ENCODE measurements at places on chromosomes 7 and 10.
A peak's percentile ranks its signal among the peaks of the same experiment; 100 is the strongest.

DNA sequence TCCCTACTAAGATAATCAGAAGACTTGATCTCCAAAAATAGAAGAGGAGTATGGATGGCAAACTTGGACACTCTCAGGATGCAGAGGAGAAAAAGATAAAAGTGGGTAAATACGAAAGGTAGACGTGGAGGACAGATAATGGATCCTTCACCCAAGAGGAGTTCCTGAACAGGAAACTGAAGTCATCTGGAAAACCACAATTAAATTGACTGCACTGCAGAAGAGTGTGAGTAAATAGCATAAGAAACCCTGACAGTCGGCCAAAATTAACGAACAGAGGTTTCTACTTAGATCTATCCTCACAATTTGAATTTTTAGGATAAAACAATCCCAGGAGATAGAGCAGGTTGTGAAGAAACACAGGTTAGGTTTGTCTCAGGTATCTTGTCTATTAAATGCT lies 70.5 kb downstream of the SDK1 start:
- no peak for DNase-seq

DNA sequence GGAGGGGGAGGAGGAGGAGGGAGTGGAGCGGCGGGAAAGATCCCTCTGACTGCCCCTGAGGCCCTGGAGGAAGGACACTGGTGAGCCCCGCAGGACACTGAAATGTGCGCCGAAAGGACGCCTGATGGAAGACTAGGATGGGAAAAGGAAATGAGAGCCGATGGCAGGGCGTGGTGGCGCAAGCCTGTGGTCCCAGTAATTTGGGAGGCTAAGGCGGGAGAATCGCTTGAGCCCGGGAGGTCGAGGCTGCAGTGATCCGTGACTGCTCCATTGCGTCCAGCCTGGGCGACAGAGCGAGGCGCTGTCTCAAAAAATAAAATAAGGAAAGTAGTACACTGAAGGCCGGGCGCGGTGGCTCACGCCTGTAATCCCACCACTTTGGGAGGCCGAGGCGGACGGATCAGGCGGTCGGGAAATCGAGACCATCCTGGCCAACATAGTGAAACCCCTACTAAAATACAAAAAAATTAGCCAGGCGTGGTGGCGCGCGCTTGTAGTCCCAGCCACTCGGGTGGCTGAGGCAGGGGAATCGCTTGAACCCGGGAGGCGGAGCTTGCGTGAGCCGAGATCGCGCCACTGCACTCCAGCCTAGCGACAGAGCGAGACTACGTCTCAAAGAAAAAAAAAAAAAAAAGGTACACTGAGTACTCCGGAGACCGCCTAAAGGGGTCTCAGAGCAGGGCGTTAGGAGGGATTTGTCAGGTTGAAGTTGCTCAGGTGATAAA lies 561 bp upstream of the HNRNPF start:
- peak; percentile 87 for DNase-seq

DNA sequence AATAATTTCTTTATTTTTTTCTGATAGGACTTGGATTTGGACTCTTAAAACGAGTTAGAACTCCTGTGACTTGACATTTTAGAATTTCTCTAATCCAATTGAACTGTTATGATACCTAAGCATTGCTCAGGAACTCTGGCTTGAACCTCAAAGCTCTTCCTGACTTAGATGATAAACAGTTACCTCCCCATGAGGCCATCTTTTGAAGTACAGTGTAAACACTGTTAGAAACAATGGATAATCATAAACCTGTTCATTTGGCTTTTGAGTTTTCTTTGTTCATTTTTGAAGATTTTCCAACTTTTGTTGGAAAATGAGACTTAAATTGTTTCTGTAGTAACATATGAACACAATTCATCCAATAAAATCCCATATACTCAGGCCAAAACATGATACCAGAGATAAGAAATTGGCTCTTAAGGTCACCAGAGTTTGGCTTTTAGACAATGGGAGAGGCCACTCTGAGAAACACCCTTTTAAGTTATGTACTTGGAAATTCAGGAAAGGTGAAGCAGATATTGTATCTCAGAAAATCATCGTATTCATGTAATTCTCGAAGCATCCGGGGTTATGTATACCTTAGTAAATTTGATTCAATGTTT lies 59.6 kb downstream of the RUNDC3B start:
- DNase-seq: no peak

- DNase-seq: no peak
Observed at GRCh38 chr10:29106287-29106686, 182.6 kb upstream of the LYZL1 start.

- DNase-seq: no peak
Observed at GRCh38 chr7:335358-336148, 45.6 kb downstream of the FOXL3 start.

DNA sequence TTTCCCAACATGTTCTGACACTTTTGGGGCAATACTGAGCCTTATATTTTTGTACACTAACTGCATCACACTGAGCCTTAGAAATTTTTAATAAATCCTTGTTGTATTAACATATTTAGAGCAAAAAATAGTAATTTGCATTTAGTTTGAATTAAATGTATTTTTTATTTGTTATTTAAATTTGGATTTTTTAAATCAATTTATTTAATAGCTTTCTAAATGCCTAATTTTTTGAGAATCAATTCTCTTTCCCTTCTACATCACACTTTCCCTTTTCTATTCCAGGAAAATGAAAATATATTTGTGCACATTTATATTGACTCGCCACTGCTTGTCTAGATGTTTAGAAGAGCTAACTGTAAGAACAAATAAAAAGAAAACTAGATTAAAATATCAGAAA lies 414.6 kb upstream of the POM121L12 start:
- DNase-seq: no peak

DNA sequence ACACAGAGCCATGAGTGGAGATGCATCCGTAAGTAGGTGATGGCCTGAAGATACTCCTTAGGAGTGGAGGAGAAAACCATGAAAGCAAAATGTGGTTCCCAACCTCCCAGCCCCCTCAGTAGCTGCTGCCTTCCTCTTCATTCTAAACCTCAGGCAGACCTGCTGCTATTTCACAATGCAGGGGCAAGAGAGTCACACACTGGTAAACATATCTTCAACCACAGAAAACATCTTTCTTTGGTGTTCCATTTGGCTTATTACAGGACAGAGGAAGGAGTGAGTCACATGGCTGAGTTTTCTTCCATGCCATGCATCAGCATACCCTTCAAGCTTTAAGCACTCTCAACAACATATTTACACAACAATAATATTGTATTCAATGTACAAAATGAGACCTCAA lies 342.1 kb downstream of the BMPER start:
- no peak for DNase-seq

GRCh38 chr7:130441408-130441869 lies 623 bp upstream of the CEP41 start:
- DNase-seq: no peak

DNA sequence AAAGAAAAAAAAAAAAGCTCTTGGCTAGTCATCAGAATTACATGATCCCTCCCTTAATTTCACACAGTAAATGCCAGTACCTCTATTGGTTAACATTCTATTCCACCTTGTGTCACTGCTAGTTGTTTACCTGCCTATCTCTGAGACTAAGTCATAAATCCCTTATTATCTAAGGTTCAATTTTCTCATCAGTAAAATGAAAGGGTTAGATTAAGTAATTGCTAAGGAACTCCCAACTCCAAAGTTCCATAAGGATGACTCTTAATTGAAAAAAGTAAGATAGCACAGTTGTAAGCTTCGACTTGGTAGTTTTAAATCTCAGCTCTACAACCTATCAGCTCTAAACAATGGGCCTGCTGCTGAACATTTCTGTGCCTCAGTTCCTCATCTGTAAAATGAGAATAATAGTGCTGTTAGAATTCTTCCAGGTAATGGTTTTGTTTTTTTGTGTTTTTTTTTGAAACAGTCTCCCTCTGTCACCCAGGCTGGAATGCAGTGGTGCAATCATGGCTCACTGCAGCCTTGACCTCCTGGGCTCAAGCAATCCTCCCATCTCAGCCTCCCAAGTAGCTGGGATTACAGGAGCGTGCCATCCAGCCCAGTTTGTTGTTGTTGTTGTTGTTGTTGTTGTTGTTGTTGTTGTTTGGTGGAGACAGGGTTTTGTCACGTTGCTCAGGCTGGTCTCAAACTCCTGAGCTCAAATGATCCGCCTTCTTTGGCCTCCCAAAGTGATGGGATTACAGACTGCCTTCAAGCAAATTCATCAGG lies 35.6 kb downstream of the SRPK2 start:
- DNase-seq: no peak

DNA sequence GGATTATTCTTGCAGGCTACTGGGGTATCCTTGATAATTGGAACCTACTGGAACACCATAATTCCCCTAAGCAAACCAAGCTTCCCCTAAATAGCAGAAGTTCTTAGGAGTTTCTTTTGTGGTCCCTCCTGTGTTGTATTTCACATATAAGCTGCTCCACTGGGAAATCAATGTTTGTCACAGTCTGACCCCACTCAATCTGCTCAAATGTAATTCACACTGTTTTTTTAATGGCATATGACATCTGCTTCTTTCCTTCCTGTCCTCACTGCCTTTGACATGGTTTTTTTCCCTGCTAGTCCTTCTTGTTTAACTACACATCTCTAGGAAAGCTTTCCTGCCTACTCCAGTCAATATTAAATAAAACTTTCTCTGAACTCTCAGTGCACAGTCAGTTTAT lies 1.8 kb upstream of the PTPRZ1 start:
- no peak for DNase-seq

- peak; percentile 60 for DNase-seq
Observed at GRCh38 chr7:5773661-5774086, 7.8 kb downstream of the RNF216 start.

DNA sequence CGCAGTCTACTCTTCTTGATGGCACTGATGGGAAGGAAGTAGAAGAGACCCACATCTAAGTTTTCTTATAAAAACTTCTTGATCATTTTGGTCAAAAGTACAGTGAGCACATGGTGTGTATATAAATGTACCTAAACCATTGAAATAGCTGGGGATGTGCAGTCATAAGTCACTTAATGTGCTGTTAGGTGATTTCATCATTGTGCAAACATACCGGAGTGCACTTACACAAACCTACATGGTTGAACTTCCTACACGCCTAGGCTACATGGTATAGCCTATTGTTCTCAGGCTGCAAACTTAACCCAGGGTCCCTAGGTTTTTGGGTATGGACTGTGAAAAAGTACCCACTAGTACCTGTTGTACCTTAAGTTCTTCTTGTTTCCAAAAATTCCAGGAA lies 123.3 kb upstream of the ZNF438 start:
- DNase-seq: no peak

DNA sequence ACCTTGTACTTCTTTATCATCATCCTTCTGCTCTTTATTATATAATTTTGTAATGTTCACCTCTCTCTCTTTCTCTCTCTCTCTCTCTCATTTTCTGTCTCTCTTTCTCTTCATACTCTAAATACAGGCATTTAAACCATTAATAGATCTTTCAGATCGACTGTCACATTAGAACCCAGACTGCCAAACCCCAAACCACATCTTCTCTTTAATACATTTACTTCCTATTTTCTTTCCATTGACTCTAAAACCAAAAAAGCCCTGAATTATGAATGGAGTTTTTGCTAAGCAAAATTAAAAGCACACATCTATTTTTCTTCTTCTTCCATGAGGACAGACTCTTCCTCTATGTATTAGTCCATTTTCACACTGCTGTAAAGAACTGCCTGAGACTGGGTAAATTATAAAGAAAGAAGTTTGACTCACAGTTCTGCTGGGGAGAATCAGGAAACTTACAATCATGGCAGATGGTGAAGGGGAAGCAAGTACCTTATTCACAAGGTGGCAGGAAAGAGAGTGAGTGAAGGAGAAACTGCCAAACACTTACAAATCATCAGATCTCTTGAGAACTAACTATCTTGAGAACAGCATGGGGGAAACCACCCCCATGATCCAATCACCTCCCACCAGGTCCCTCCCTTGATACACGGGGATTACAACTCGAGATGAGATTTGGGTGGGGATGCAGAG lies 272.7 kb upstream of the MGMT start:
- no peak for DNase-seq

DNA sequence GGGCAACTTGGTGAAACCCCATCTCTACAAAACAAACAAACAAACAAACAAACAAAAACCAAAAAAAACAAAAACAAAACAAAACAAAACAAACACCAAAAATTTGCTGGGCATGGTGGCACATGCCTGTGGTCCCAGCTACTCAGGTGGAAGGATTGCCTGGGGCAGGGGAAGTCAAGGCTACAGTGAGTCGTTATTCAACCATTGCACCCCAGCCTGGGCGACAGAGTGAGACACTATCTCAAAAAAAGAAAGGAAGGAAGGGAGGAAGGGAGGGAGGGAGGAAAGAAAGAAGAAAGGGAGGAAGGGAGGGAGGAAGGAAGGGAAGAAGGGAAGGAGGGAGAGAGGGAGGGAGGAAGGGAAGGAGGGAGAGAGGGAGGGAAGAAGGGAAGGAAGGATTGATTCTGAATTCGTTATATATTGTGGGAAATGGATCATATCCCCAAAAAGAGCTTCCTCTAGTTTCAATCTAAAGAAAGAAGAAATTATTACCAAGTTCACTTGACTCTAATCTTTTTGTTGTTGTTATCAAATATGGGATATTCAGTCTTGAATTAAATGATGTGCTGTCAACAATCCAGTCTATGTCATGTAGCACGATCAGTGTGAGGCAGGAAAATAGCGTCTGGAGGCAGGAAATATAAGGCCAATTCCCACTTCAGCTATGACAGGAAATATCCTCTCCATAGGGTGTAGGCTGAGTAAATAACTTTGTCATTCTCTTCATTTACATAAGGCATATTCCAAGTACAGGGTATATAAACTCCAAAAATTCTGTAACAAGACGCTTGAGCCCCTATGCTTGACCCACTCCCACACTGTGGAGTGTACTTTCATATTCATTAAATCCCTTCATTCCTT lies 26.2 kb upstream of the TRIM24 start:
- no peak for DNase-seq

GRCh38 chr7:92934096-92934495 lies 97.7 kb upstream of the CDK6 start:
- DNase-seq: no peak

DNA sequence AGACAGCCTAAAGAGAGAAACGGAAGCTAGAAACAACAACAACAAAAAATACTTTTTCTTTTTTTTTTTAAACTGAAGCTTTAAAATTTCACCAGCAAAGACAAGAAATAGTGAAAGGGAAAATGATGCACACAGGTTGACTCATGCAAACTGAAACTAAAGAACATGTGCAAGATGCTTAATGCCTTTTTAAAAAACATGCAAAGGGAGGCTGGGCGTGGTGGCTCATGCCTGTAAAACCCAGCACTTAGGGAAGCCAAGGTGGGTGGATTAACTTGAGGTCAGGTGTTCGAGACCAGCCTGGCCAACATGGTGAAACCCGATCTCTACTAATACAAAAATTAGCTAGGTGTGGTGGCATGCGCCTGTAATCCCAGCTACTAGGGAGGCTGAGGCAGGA lies 15.1 kb upstream of the CUBN start:
- no peak for DNase-seq

- DNase-seq: no peak
Observed at GRCh38 chr7:55533729-55534080, 38.6 kb downstream of the VOPP1 start.

GRCh38 chr10:67864607-67865371 lies 19.7 kb upstream of the SIRT1 start:
- no peak for DNase-seq

GRCh38 chr10:5434017-5434753 lies 21.8 kb downstream of the NET1 start:
- DNase-seq: no peak

- DNase-seq: no peak
Observed at GRCh38 chr10:124707551-124707950, 36.6 kb downstream of the FAM53B start.

GRCh38 chr7:30453921-30454320 lies 24.7 kb downstream of the NOD1 start:
- no peak for DNase-seq

- no peak for DNase-seq
Observed at GRCh38 chr10:25556457-25556856, 377.6 kb upstream of the MYO3A start.

All from DND-41 (cell line).